ENCODE measurements at places on chromosomes 16 and 17. TPM values are rescaled to one million over a fixed set of nuclear protein-coding genes. Genes with fewer than 3 reads are reported as not detected.

DNA sequence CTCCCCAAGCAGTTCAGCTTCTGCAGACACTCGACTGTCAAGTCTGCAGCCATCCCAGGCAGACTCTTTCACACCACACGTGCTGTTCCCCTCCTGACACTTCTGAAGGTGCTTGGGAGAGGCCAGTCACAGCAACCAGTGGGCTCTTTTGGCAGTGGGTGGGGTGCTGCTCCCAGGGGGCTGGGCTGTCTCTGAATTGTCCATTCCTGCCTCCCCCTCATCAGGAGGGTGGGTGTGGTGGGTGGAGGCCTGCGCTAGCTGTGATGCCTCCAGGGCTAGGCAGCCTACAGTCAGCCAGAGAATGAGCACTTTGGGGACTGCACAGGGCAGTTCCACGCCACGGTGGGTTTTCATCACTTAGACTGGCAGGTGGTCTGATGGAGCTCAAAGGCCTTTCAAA is 10.3 kb downstream of the STARD3 start:
- no peak overlapping the region for H3K4me3 ChIP-seq
- DNase-seq, result no peak
- peaks cover 13% of the 10 kb centered on the region for H3K4me1 ChIP-seq
- no peaks in the 10 kb centered on the region for H3K36me3 ChIP-seq

NPTX1 gene
- total RNA-seq, result 3.8 TPM

- no peaks in the 10 kb centered on the region for H3K4me1 ChIP-seq
- H3K36me3 ChIP-seq, result no peaks in the 10 kb centered on the region
- no peak for DNase-seq
- H3K27ac ChIP-seq, result no peak overlapping the region
These were observed 14.3 kb downstream of the KATNIP start for GRCh38 chr16:27564224-27564623.

CCL4 gene
- 0.39 TPM for total RNA-seq

GRCh38 chr16:287298-287811 is 4.4 kb downstream of the PDIA2 start:
- no peaks in the 10 kb centered on the region for H3K27me3 ChIP-seq
- H3K27ac ChIP-seq, result no peak overlapping the region
- H3K36me3 ChIP-seq, result no peaks in the 10 kb centered on the region
- H3K4me3 ChIP-seq, result no peak overlapping the region
- no peaks in the 10 kb centered on the region for H3K4me1 ChIP-seq
- DNase-seq, result no peak

CDK5R1 gene
- 17.0 TPM for total RNA-seq

GRCh38 chr16:9333469-9333868 is 242.0 kb downstream of the HAPSTR1 start:
- H3K27me3 ChIP-seq, result no peaks in the 10 kb centered on the region
- no peaks in the 10 kb centered on the region for H3K4me1 ChIP-seq
- H3K27ac ChIP-seq, result no peak overlapping the region
- no peaks in the 10 kb centered on the region for H3K36me3 ChIP-seq
- H3K4me3 ChIP-seq, result no peak overlapping the region
- DNase-seq, result no peak

DNA sequence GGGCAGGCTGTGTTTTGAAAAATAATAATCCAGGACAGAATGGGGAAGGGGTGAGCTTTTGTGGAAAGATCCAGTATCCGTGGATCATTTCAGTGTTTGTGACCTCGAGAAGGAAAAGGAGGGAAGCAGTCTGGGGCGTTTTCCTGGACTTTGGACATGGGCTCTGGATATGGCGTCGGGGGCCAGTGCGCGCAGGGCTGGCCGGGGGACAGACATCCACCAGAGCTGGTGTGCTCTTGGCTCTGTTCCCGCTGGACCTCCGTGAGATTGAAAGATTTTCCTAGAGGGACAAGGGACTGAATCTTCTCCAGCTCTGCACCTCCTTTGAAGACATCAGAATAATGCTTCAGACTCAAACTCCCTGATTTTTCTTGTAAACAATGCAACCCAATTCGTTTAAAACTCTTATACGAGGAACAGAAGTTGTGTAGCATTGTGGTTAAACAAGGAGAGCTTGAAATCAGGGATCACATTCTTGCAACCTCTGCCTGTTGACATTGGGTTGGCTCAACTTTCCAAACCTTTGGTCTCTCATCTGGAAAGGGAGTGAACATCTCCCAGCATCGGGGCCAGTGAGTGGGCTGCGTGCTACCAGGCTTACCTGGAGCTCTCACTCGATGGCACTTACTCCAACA is 75.9 kb downstream of the C16orf95 start:
- DNase-seq, result no peak
- no peak overlapping the region for H3K4me3 ChIP-seq
- H3K4me1 ChIP-seq, result no peaks in the 10 kb centered on the region
- H3K27ac ChIP-seq, result no peak overlapping the region

- no peak overlapping the region for H3K27ac ChIP-seq
- H3K36me3 ChIP-seq, result no peaks in the 10 kb centered on the region
- peaks cover 2% of the 10 kb centered on the region for H3K4me1 ChIP-seq
- DNase-seq, result no peak
These were observed 36.6 kb downstream of the UBE2G1 start for GRCh38 chr17:4329838-4330237.

ADORA2B gene
- 2.3 TPM for total RNA-seq

DNA sequence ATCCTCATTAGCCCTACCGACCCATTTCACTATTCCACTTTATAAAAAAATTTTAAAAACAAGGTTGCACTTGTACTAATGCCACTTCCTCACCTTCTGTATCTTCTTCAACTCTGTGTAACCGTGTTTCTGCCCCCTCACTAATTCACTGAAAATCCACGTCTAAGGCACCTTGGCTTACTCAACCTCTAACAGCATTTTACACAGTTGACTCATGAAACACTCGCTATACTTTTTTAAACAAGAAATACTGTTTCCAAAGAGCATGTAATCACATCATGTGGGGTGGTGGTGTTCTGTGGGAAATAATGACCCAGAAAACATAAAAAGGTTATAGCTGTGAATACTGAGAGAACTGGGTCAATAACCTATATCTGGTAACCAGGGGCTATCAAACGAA is 79.9 kb downstream of the NCOR1 start:
- no peaks in the 10 kb centered on the region for H3K36me3 ChIP-seq
- no peak overlapping the region for H3K4me3 ChIP-seq
- DNase-seq, result no peak
- H3K4me1 ChIP-seq, result no peaks in the 10 kb centered on the region
- H3K27ac ChIP-seq, result no peak overlapping the region
- H3K27me3 ChIP-seq, result no peaks in the 10 kb centered on the region

Measured in testis (tissue), 5 donors.